ENCODE measurements at places on chromosomes 4 and X. TPM values are rescaled to one million over a fixed set of nuclear protein-coding genes. Genes with fewer than 3 reads are reported as not detected.
A peak's percentile ranks its signal among the peaks of the same experiment; 100 is the strongest.

DNA sequence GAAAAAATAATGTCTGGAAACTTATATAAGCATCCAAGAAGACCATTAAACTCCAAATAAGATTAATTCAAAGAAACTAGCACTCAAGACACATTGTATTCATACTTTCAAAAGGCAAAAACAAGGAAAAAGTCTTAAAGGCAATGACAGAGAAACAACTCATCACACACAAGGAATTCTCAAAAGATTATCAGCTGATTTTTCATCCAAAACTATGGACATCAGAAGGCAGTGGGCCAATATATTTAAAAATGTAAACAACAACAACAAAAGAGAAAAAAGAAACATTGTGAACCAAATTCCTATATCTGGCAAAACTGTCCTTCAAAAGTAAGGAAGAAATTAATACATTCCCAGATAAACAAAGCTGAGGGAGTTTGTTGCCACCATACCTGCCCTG lies 711.4 kb upstream of the GALNTL6 start:
- no peak overlapping the region for H3K4me3 ChIP-seq
- H3K27ac ChIP-seq, result no peak overlapping the region
- H3K27me3 ChIP-seq, result no peaks in the 10 kb centered on the region
- H3K36me3 ChIP-seq, result no peaks in the 10 kb centered on the region
- no peak for DNase-seq

- DNase-seq, result no peak
- no peaks in the 10 kb centered on the region for H3K36me3 ChIP-seq
- no peaks in the 10 kb centered on the region for H3K27me3 ChIP-seq
- no peak overlapping the region for H3K4me3 ChIP-seq
- no peak overlapping the region for H3K27ac ChIP-seq
Observed at GRCh38 chrX:134396174-134396573, 63.8 kb upstream of the HPRT1 start.

DNA sequence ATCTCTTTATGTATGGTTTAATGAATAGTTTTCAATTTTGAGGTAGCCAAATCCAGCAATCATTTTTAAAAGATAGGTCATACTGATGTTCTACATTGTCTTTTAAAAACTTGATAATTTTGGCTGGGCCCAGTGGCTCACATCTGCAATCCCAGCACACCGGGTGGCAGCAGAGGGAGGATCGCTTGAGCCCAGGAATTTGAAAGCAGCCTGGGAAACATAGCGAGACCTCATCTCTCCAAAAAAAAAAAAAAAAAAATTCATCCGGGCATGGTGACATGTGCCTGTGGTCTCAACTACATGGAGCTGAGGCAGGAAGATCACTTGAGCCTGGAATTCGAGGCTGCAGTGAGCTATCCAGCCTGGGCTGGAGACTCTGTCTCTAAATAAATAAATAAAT lies 419.8 kb downstream of the GALNTL6 start:
- DNase-seq, result no peak
- H3K4me3 ChIP-seq, result no peak overlapping the region
- H3K27ac ChIP-seq, result no peak overlapping the region
- no peaks in the 10 kb centered on the region for H3K27me3 ChIP-seq
- no peaks in the 10 kb centered on the region for H3K36me3 ChIP-seq
- no peaks in the 10 kb centered on the region for H3K4me1 ChIP-seq

DNA sequence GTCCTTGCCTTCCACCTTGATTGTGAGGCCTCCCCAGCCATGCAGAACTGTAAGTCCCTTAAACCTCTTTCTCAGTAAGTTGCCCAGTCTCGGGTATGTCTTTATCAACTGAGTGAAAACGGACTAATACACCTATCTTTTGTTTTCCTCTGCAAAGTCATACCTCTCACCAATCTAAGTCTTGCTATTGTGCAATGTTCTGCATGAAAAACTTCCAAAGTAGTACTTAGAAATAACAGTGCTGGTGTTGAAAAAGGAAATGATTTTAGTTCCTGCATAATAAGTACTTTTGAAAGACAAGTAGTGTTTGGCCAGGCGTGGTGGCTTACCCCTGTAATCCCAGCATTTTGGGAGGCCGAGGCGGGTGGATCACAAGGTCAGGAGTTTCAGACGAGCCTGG lies 573.5 kb downstream of the ANKRD50 start:
- no peaks in the 10 kb centered on the region for H3K4me1 ChIP-seq
- H3K4me3 ChIP-seq, result no peak overlapping the region
- H3K27ac ChIP-seq, result no peak overlapping the region

GRCh38 chr4:1376391-1376840 lies 29.4 kb downstream of the UVSSA start:
- H3K27me3 ChIP-seq, result no peaks in the 10 kb centered on the region
- peaks cover 2% of the 10 kb centered on the region for H3K4me1 ChIP-seq
- no peak for DNase-seq
- peaks cover 6% of the 10 kb centered on the region for H3K36me3 ChIP-seq
- H3K4me3 ChIP-seq, result no peak overlapping the region

GRCh38 chrX:14028473-14028872 lies 1.2 kb downstream of the GEMIN8 start:
- H3K27ac ChIP-seq, result peak overlapping the region; percentile 98
- H3K36me3 ChIP-seq, result no peaks in the 10 kb centered on the region
- H3K27me3 ChIP-seq, result no peaks in the 10 kb centered on the region
- H3K4me3 ChIP-seq, result peak overlapping the region; percentile 63
- no peak for DNase-seq

DNA sequence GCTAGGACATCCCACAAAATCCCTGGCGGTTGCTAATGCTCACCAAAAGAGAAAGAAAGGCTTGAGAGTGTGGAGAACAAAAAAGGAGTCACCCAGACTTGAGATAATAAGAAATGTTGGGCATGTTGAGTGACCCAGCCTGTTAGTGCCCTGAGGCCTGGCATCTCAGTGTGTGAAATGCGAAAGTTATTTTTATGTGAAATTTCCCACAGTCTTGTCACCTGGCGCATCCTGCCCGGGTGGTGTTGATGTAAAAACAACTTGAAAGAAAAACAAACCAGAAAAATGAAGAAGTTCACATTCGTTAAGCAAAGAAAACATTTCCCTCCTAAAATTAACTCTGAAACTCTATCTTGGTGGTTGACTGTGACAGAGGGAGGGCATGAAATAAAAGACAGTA lies 495.2 kb downstream of the MID1IP1 start:
- no peak overlapping the region for H3K27ac ChIP-seq
- H3K4me1 ChIP-seq, result no peaks in the 10 kb centered on the region
- DNase-seq, result no peak

OCIAD1 gene
- total RNA-seq, result 78.8 TPM

LDB2 gene
- total RNA-seq, result not detected

TCEAL5 gene
- total RNA-seq, result not detected

SMIM43 gene
- total RNA-seq, result not detected

MAGEA6 gene
- total RNA-seq, result not detected
